ENCODE measurements at places on chromosomes 3 and 15. TPM values are rescaled to one million over a fixed set of nuclear protein-coding genes. Genes with fewer than 3 reads are reported as not detected.

Gene PPARG
- total RNA-seq, result 235 TPM

- no peak for DNase-seq
Observed at GRCh38 chr3:13174011-13174802, 101.0 kb upstream of the IQSEC1 start.

GRCh38 chr3:73086071-73086494, 24.6 kb downstream of the EBLN2 start:
- DNase-seq, result no peak

Gene CCR8
- not detected for total RNA-seq

GRCh38 chr15:58870451-58870850, 63.0 kb downstream of the SLTM start:
- no peak for DNase-seq

Gene CAMP
- total RNA-seq, result 8.7 TPM

Gene KLHL40
- not detected for total RNA-seq

- DNase-seq, result no peak
Observed at GRCh38 chr3:98136631-98137030, 6.1 kb downstream of the OR5H1 start.

GRCh38 chr15:89361451-89362202, 27.0 kb upstream of the POLG start:
- no peak for DNase-seq

Gene GP9
- total RNA-seq, result not detected

- no peak for DNase-seq
Observed at GRCh38 chr15:101003081-101003480, 83.9 kb downstream of the LRRK1 start.

DNA sequence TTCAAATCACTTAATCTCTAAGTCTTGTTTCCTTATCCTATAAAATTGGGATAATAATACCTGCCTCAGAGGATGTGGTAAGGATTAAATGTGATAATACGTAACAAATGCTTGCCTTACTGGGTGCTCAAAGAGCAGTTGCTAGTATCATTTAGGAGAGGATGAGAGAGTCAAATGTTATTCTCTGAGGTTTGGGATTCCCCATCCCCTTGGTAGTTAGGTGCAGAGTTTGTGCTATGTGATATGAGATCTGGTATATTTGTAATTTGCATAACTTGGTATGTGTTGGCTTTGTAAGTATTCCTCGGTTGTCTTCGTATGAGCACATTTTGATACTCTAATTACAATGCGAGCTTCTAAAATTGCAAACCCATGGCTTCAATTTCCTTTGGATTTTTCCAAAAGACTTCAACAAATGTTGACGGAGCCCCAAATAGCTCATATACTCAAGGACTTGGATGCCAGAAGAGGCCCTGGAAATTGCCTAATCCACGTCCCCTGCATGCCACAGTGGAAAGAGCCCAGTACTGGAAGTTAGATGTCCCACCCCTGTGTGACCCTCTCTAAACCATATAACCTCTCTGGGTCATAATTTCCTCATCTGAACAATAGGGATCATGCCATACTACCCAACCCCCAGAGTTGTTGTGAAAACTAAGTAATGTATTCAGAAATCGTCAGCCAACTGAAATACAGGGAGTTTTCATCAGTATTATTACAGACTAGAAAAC, 85.0 kb downstream of the FBN1 start:
- DNase-seq, result no peak

Gene KBTBD13
- not detected for total RNA-seq
